ENCODE measurements at places on chromosomes 4 and X.
A peak's percentile ranks its signal among the peaks of the same experiment; 100 is the strongest.

DNA sequence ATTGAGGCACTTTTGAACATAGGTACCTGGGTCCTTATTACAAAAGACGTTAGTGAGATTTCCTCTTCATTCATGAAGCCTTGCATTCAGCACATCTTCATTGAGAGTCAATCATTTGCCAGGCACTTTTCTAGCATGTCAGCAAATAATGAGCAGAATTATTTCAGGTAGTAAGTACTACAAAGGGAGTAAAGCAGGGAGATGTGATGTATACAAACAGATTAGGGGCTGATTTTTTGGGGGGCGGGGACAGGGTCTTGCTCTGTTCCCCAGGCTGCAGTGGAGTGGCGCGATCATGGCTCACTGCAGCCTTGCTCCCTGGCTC, 638 bp upstream of the CCKAR start:
- no peak for DNase-seq

DNA sequence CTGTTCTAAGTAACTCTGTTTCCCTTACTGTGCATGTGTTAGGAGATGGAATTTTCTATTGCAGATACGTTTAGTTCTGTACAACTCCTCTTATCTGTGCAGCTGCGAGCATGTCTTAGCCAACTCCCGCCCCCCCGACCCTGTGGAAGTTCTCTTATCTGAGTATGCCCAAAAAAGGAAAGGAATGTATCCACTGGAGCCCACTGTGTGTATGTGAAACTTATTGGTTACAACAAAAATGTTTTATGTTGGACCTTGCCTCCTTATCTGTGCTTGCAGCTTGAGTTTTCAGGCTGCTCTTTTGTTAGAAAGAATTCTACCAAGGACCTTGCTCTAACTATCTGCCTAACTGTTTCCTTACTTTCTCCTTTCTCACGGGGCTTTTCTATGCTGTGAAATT, 24.2 kb upstream of the DCAF8L2 start:
- no peak for DNase-seq

DNA sequence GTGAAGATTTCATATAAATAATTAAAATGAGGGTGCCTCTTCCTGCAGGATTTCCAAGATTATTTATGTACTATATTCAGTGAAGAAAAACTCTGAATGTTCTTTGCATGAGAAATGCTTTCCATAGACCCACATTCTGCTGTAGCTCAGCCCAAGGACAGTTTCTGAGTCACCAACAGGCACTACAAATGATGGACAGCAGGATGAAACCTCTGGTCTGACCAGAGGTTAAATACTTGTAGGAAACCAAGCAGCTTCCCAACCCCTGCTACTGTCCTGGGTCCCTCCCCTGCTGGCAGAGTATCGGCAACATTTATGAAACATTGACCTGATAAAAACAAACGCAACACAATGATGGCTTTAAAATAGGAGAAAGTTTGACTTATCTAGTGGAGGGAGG, 73.1 kb downstream of the CXXC4 start:
- no peak for DNase-seq

- DNase-seq: no peak
Observed at GRCh38 chr4:182425302-182425701, 182.1 kb downstream of the TENM3 start.

GRCh38 chrX:14941301-14941700, 68.1 kb downstream of the MOSPD2 start:
- DNase-seq: no peak

- peak; percentile 90 for DNase-seq
Observed at GRCh38 chrX:1453951-1454785, 1.5 kb upstream of the ASMTL start.

- DNase-seq: no peak
Observed at GRCh38 chrX:137263374-137263773, 229.6 kb upstream of the GPR101 start.

- no peak for DNase-seq
Observed at GRCh38 chrX:106331606-106332005, 163.5 kb downstream of the PWWP3B start.

GRCh38 chrX:79592259-79592658, 225.1 kb upstream of the ITM2A start:
- DNase-seq: no peak

GRCh38 chr4:165627548-165627947, 245.5 kb upstream of the TLL1 start:
- DNase-seq: no peak

- no peak for DNase-seq
Observed at GRCh38 chrX:132001127-132001526, 22.0 kb upstream of the STK26 start.

GRCh38 chrX:118534716-118535493, 39.3 kb downstream of the DOCK11 start:
- DNase-seq: no peak

DNA sequence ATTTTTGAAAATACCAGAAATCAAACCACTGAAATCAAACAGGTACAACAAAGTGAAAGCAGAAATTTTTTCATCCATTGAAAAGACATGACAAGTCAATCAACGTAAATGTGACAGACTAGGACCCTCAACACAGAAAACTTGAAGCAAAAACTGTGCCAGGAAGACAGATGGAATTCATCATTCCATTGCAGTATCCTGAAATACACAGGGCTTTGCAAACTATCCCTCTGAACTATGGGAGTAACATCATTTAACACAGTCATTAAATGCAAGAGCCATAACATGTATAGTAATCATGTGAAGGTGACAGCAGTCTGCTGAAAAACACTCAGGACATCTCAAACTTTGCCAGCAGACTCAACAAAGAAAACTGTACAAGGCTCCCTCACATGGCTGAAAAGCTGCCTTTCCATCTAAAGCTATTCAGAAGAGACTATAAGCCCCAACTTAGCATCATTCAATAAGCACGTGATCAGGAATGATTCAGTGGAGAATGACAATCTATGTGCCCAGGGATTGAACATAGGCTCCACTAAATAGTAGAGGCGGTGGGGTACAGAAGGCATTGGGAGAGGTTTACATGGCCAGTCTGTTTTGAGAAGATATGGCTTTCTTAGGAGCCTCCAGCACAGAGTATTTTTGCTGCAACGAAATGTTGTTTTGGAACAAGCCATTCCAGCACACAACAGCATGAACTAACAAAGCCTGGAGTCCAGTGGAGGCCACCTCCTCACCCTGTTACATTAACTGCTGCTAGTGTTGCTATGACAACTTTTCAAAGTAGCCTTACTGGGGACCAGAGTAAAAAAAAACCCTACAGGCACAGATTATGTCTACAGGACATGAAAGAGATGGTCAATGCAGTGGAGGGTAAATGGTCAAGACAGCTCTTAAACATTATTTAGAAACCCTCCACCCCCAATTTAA, 274.5 kb upstream of the NOCT start:
- no peak for DNase-seq

- no peak for DNase-seq
Observed at GRCh38 chr4:94525993-94526728, 74.4 kb downstream of the PDLIM5 start.

DNA sequence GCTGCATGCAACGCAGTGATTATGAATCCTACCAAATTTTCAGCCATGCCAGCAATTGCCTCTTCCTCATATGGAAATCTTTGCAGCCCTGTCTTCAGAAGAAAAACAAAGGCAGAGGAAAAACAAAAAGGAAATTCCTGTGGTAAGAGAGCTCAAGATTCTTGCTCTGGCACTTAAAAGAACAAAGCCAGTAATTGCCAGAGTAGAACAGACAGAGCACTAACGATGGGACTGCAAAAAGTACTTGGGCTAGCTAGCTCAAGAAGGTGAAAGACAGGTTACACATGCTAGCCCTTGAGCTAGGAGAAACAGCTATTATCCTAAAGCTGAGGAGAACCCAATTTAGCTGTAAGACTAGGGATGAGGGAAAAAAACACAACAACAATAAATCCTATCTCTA, 582.3 kb downstream of the KCNIP4 start:
- DNase-seq: no peak

DNA sequence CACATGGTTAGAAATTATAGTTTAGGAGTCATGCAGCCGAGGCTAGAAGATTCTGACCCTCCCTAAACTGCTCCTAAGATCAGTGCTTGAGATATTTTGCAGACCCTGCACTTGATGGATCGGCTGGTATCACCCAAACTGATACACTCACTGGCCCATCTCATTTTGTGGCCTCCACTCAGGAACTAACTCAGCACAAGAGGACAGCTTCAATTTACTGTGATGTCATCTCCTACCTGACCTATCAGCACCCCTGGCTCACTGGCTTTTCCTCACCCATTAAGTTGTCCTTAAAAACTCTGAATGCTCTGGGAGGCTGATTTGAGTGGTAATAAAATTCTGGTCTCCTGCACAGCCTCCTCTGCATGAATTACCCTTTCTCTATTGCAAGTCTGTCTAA, 450.9 kb downstream of the PCDH10 start:
- DNase-seq: no peak

GRCh38 chrX:25858273-25858880, 279.8 kb upstream of the MAGEB18 start:
- DNase-seq: no peak

DNA sequence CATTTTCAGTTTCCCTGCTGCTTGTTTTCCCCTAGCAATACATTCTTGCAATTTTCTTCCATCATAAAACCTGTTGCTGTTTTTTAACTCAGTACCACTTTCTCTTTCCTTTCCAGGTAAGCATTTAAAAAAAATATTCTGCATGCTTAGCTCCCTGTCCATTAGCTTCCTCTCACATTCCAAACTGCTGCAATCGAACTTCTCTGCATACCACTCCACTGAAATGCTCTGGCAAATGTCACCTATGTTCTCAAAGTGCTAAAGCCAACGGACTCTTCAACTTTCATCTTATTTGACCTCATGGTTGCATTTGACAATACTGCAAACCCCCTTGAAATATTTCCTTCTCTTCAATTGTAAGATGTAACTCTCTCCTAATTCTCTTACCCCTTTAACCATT, 192.7 kb downstream of the ANAPC10 start:
- no peak for DNase-seq

DNA sequence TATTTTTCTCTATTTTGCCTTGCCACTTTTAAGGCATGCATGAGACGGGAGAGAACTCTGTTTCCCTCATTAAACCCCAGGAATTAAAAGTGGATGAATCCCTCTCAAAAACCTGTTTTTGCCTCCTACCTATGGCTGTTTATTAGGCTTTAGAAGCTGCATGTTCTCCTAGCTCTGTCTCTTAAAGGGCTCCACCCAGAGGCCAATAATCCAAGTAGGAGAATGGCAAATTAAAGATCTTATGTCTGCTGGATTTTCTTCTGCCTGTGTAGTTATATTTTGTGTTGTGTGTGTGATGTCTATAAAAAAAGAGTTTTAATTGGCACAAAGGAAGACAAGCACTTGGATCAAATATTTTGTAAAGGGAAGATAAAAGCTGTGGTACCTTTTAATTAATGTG, 32.4 kb downstream of the MAGEC1 start:
- no peak for DNase-seq

GRCh38 chr4:165874791-165875371, 1.8 kb downstream of the TLL1 start:
- DNase-seq: no peak

- peak; percentile 25 for DNase-seq
Observed at GRCh38 chrX:130173190-130173895, 1.6 kb downstream of the RAB33A start.

- peak; percentile 51 for DNase-seq
Observed at GRCh38 chr4:67700116-67700737, 728 bp downstream of the UBA6 start.

DNA sequence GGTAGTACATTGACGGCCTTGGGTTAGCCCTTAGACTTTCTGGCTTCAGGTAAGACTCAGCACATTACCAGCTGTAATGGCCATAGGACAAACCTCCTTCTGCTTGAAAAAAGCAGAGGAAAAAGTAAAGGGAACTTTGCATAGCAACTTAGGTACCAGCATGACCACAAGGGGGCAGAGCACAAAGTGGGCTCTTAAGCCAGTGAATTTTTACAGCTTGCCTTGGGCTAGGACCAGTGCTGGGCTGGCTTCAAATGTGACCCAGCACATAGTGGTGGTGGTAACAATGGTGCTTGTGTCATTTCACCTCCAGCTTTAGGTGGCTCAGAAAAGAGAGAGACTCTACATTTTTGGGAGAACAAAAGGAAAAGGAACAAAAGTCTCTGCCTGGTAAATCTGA, 66.1 kb downstream of the KLHL4 start:
- DNase-seq: no peak

GRCh38 chr4:38842994-38843393, 13.6 kb downstream of the TLR6 start:
- no peak for DNase-seq

GRCh38 chrX:136626891-136627290, 21.1 kb upstream of the CD40LG start:
- DNase-seq: no peak

- no peak for DNase-seq
Observed at GRCh38 chr4:95548738-95549245, at the start of gene UNC5C. UNC5C (minus strand) TSS chr4:95548973.

DNA sequence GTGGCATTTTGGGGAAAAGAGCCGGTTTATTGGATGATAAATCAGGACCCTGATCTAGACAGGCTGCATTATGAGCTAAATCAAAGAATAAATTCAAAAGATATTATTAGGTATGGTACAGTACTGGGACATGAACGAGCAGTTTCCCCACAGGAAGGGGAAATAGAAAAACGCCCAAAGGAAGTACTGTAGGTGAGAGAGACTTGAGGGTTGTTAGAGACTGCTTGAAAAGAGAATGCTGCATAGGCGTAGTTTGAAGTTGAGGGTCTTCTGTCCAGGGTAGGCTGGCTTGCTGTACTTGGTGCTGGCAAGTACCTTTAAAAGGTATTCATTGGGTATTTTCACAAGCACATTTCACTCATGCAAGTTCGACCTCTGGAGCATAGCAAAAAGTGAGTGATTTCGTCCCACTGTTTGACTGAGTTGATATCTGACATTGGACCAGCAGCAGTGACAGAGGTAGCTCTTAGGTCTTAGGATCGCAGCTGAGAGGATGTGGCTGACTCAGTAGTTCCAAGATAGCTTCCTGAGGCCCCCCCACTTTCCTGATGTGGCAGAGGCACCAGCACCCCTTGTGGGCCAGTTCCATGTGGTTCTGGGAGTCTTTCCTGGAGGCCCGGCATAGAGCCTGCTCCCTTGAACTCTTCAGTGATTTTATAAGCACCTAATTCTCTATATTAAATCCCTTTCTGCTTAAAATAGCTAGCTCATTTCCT, 64.3 kb downstream of the TMEM131L start:
- peak; percentile 41 for DNase-seq

- DNase-seq: no peak
Observed at GRCh38 chr4:167102475-167102874, 131.8 kb downstream of the SPOCK3 start.

GRCh38 chrX:475926-476723, 89.4 kb upstream of the PPP2R3B start:
- no peak for DNase-seq

DNA sequence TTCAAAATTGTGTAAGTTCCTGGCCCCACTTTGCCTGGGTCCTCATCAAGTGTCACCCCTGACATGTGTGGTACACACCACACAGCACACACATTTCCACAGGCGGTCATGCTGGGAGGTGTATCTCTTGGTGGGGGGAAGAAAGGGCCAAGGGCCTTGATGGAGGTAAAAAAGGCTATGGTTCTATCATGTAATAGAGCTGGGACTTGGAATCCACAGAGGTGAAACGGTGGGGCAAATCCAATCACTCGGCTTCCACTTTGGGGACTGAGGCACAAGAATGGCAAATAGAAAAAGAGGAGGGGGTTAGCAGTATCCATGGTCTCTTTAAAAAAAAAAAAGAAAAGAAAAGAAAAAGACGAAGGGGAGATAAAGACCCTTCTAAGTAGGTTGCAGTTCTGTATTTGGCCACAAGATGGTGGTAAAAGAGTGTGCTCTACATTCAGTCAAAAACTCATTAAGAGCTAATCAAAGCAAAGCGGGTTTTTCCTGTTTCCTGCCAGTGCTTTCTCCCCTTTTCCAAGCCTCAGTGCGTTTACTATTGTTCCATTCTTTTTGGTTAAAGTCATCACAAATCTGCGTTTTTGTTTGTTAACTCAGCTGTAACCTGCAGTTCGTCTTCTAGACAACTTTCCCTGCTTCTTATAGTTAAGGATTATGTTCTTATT, 37.0 kb upstream of the ATP6AP2 start:
- DNase-seq: peak; percentile 52
